ENCODE measurements at places on chromosomes 5 and 9. TPM values are rescaled to one million over a fixed set of nuclear protein-coding genes. Genes with fewer than 3 reads are reported as not detected.

Gene SPATA31D4
- total RNA-seq: not detected

Gene RMRP
- 4,025 TPM for total RNA-seq

Gene C7
- total RNA-seq: 3.5 TPM

Gene SLC1A1
- not detected for total RNA-seq

Gene S1PR3
- total RNA-seq: 0.02 TPM

Gene STK32A
- not detected for total RNA-seq

Gene FLT4
- total RNA-seq: not detected

Gene CTNNAL1
- total RNA-seq: 227 TPM

Gene HMCN2
- not detected for total RNA-seq

Gene PLEKHG4B
- 0.09 TPM for total RNA-seq

Gene DMRTA1
- total RNA-seq: 0.07 TPM

Gene CDKN2A
- total RNA-seq: 4.2 TPM

Gene FAM169A
- 110 TPM for total RNA-seq

Gene SLC22A4
- total RNA-seq: 0.62 TPM

Gene ROR2
- total RNA-seq: not detected

Gene CPLANE1
- total RNA-seq: 9.9 TPM

Gene MED7
- total RNA-seq: 10.0 TPM

Gene SLC34A1
- not detected for total RNA-seq

Gene TRMO
- 21.5 TPM for total RNA-seq

Gene PCDHA1
- total RNA-seq: not detected

Gene PNPLA7
- 0.21 TPM for total RNA-seq

Gene FREM1
- total RNA-seq: 33.6 TPM

Gene NRG2
- not detected for total RNA-seq

Gene TMEM203
- 36.9 TPM for total RNA-seq

Gene KIF27
- total RNA-seq: 4.1 TPM

Gene ANKHD1
- total RNA-seq: 69.9 TPM

Gene SLCO4C1
- total RNA-seq: 9.6 TPM

Gene PROB1
- 0.69 TPM for total RNA-seq

Gene AMBP
- 1,510 TPM for total RNA-seq

Gene ZNF189
- 65.4 TPM for total RNA-seq

Gene PFN3
- total RNA-seq: not detected

Gene MLANA
- 0.11 TPM for total RNA-seq

Gene CCNG1
- 516 TPM for total RNA-seq

Gene TNFSF15
- not detected for total RNA-seq

Gene F2RL2
- total RNA-seq: not detected

Gene CLINT1
- total RNA-seq: 64.0 TPM

Data from HepG2 (cell line).